AG10803 (cell line): ENCODE measurements at places on chromosomes 4 and X.

DNA sequence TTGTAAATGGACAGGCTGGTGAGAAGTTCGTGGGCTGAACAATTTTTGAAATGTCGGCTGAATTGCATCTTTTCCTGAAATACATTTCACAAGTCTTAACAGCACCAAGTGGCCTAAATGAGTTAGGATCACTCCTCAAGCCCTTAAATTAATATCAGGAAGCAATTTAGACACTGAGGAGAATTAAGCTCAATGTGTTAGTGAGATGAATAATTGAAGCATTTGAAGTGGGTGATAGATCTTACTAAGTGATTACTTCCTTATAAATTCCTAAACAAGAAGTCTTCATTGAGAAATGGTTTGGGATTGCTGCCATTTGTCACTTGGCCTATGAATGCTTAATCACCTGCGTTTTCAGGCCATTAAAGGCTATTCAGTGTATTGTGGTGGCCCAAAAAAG lies 116.8 kb downstream of the NAA11 start:
- DNase-seq, result no peak

DNA sequence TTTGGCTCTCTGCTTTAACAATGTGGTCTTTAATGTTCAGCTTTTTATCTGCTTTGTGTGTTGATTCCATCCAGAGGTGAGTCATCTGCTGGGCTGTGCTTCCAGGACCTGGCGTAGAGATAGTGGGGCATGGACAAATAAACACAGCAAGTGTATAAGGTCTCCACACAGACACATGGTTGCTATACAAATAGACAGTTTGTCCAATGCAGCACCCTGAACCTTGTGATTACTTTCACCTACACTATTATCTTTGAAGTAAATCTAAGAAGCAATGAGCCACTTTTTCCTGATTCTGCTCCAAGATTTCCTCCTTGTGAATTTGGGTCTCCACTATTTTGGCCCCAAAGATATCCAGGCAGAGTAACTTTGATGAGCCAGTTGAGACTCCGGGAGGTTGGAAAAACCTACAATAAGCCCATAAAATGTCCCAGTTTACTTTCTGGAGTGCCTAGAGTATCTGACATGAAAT lies 12.1 kb downstream of the PPARGC1A start:
- DNase-seq, result no peak

GRCh38 chr4:90189178-90189577 lies 62.0 kb downstream of the CCSER1 start:
- no peak for DNase-seq

DNA sequence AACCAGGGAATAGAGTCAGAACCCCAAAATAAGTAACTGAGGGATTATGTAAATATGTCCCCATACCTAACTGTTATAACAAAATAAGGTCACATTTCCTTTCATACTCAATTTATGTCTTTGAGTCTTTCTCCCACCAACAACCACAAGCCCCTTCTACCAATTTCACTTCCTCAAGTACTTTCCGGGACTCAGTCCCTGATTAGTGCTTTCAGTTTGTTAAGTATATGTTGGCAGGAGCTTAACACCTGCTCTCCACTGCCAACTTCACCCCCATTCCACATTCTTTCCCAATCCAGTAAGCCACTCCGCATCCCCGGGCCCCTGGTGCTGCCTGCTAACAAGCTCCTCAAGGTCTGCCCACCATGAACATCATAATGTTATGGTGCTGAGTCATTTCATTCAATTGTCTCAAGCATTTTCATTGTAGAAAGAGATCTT lies 71.3 kb upstream of the SPRY1 start:
- no peak for DNase-seq

DNA sequence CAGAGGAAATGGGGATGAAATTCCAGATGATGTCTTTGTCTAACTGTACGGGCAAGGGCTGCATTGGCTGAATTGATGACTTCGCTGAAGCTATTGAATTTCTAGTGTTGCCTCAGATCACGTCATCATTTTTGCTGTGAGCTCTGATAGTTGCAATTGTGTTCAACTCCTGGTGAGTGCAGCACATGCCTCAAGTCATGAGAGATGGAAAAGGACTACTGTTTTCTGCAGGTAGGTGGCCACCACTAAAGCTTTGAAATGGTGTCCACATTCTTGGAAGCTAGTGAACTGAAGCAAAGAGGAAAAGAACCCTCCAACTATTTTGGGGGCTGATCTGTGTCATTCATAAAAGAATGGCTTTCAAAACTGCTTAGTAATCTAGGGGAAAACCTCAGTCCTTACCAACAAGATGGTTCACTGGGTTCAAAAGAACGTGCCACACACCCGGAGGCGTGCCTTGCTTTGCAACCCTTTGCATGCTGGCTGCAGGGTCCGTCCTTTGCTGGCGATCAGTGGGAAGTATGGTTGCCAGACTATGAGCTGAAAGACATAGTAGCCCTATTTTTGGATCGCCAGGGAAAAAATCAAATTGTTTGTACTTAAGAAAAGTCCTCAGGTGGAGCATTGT lies 88.1 kb upstream of the STOX2 start:
- no peak for DNase-seq

- no peak for DNase-seq
Measured at GRCh38 chrX:154064637-154065435, 32.7 kb downstream of the MECP2 start.
